NCI-H1930 (cell line): ENCODE measurements at places on chromosomes 2 and 18.

- no peak for DNase-seq
Measured at GRCh38 chr2:160970052-160970965, 189.9 kb upstream of the TANK start.

GRCh38 chr2:183037553-183038340 is 510 bp downstream of the NCKAP1 start:
- no peak for DNase-seq

- no peak for DNase-seq
Measured at GRCh38 chr18:24989760-24990593, 362.0 kb downstream of the ZNF521 start.

- DNase-seq: no peak
Measured at GRCh38 chr2:191676790-191677645, 918 bp upstream of the NABP1 start.

DNA sequence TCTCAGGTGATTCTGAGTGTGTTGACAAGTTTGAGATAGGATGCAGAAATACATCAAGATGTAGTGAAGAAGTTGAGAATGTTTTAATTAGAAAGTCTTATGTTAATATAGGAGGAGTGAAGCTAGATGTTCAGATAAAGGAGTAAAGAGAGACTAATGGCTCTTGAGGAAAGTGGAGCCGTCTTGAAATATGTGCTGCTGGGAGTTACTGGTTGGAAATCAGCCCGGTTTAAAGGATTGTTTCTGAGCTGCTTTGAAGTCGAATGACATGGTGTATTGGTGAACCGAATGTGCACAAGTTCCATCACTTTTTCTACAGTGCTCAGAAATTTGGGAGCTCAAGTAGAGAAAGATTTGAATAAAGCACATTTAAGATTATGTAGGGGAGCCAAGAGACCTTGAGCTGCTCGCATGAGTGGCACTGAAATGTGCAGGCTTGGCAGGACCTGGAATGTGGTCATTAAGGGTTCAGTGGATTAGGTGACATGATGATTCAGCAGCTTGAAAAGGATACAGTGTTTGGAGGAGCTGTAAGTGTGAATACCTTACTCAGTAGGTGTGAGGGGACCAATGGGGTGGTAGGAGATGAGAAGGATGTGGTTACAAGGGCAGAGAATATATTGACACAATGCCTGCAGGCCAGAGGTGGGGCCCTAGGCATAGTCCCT is 68.6 kb downstream of the CAB39 start:
- no peak for DNase-seq

GRCh38 chr18:13445241-13445897 is 226.8 kb downstream of the LDLRAD4 start:
- no peak for DNase-seq

GRCh38 chr2:66569321-66569851 is 134.5 kb downstream of the MEIS1 start:
- DNase-seq: peak; percentile 21

GRCh38 chr2:165044505-165045303 is 89.4 kb upstream of the SLC38A11 start:
- DNase-seq: no peak

GRCh38 chr18:13221869-13222855 is 3.6 kb downstream of the LDLRAD4 start:
- DNase-seq: no peak

- no peak for DNase-seq
Measured at GRCh38 chr18:49514577-49514976, 27.5 kb upstream of the C18orf32 start.

- DNase-seq: no peak
Measured at GRCh38 chr2:203155406-203155805, 83.4 kb upstream of the CYP20A1 start.

DNA sequence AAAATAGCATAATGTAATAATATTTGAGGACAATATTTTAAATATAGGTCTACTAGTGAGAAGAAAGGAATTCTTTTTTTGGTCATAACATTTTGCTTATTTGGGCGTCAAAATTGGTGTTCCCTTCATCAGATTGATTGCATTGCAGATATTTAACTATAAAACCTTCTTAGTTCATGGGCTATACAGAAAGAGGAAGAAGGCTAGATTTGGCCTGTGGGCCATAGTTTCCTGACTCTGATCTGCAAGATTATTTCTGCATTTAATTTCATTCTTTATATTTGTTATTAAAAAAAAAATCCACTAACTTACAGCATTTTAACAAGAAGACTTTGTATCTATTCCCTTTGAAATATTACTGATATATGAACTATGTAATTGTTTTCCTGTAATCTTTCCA is 31.9 kb downstream of the PIKFYVE start:
- no peak for DNase-seq

DNA sequence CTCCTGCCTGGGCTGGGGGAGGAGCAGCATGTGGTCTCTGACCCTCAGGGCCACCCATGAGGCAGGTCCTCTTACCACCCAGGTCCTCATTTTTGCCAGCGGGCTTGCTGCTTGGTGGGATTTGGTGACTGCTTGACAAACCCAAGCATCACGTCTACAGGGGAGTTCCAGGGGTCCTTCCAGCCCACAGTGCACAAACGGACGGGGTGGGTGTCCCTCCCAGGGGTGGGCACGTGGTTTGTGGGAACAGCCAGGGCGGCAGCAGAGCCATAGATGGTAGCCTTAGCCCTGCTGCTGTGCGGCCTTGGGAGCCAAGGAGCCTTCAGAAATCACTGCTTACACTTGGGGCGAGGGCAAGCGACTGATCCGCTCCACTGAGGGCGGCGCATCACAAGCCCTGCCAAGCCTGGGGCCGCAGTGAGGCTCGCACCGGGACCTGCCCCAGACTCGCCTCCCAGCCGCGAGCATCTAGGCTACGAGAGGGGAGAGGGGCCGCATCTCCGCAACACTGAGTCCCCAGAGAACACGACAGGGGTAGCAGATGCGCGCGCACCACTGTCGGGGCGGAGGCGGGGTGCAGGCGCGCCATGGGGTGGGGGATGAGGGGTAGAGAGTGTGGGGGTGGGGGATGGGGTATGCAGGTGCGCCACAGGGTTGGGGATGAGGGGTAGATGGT is 36.9 kb downstream of the SNED1 start:
- DNase-seq: no peak

- no peak for DNase-seq
Measured at GRCh38 chr2:99085421-99085820, 56.1 kb upstream of the C2orf15 start.

DNA sequence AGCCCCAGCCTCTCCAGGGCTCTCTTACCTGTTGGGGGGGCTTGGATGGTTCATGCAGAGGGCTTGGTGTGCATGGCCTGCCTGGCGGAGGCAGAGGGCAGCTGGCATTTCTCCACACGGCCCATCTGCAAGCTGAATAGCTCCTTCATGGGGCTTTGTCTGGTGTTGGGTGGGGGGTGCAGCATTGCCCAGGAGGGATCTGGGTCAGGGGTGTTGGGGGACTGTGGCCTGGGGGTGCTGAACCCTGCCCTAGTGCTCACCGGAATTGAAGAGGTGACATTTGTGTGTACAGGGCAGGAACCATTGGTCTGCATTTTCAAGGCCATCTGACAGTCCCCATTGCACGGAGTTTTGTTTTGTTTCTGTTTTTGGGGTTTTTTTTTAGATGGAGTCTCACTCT is 58.8 kb upstream of the HAAO start:
- no peak for DNase-seq

- DNase-seq: no peak
Measured at GRCh38 chr2:150974234-150974633, 287.4 kb downstream of the RBM43 start.

GRCh38 chr2:117502121-117502520 is 312.4 kb upstream of the DDX18 start:
- DNase-seq: no peak

DNA sequence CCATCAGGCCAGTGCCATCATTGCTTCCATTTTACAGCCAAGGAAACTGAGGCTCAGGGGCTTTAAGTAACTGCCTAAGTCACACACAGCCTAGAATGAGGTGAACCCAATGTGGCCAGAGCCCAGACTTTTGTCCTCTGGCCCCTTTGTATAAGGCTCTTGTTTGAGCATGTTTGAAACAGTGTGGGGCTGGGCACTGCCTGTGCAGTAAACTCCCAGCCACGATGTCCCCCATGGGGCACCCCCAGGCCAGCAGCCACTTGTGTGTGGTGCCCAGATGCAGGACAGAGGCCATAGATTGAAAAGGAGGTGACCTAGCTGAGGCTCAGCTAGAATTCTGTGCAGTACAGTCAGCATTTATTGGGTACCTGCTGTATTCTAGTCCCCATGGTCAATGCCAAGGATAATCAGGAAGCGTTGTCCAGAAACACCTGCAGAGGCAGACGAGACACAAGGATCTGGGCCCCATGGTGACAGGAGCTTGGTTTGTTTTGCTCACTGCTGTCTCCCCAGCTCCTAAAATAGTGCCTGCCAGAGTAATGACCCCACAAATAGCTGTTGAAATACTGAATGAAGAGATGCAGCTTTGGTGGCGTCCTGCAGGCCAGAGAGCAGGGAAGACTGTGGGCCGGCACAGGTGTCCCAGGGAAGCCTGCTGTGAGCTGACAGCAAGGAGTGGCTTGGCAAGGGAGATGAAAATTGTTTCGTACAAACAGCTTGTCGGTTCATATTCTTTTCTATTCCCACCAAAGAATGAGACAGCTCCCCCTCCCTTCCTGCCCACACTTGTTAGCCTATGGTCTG is 160.7 kb downstream of the LDLRAD4 start:
- no peak for DNase-seq

DNA sequence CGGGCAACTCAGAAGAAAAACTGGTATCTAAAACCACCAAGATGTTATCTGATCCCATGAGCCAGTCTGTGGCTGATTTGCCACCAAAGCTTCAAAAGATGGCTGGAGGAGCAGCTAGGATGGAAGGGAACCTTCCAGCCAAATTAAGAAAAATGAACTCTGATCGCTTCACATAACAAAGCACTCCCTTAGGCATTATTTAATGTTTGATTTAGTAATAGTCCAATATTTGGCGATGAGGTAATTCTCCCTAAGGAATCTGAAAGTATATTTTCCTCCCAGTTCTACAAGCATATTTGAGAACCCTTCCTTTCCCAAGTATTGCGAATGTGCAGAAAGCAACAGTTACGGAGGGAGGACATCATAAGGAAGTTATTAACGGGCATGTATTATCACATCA is 156.6 kb downstream of the KCNJ3 start:
- DNase-seq: no peak

GRCh38 chr18:67549946-67550345 is 33.4 kb upstream of the DSEL start:
- DNase-seq: no peak

DNA sequence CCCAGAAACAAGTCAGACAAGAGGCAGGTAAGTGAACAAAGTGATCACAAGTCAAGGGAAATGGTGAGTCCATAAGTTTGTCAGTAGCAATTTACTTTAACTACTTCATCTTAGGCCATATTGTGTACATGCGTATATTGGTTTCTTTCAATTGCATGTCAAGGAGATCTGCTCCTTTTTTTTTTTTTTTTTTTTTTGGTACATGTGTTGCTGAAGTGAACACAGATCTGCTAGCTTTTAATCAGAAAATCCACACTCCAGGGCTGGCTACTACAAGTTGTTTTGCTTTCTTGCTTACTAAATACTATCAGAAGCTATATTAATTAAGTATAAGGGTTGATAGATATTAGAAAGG is 985.1 kb downstream of the TSN start:
- no peak for DNase-seq

DNA sequence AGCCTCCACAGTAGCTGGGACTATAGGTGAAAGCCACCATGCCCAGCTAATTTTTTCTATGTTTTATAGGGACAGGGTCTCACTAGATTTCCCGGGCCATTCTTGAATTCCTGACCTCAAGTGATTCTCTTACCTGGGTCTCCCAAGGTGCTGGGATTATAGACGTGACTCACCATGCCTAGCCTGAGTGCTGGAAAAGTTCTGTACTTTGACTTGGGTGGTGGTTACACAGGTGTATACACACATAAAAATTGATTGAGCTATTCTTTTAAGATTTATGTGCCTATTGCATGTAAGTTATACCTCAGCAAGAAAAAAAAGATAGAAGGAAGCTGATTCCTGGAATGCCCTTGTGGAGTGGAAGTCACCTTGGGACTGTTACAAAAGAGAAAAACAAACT is 34.8 kb upstream of the KCNF1 start:
- no peak for DNase-seq

- DNase-seq: no peak
Measured at GRCh38 chr2:16931441-16931840, 265.8 kb upstream of the CYRIA start.

GRCh38 chr2:64809216-64809615 is 155.5 kb upstream of the SERTAD2 start:
- DNase-seq: no peak

- no peak for DNase-seq
Measured at GRCh38 chr2:85666435-85667316, 1.3 kb downstream of the SFTPB start.

GRCh38 chr2:236749346-236749745 is 179.7 kb downstream of the ACKR3 start:
- DNase-seq: no peak

DNA sequence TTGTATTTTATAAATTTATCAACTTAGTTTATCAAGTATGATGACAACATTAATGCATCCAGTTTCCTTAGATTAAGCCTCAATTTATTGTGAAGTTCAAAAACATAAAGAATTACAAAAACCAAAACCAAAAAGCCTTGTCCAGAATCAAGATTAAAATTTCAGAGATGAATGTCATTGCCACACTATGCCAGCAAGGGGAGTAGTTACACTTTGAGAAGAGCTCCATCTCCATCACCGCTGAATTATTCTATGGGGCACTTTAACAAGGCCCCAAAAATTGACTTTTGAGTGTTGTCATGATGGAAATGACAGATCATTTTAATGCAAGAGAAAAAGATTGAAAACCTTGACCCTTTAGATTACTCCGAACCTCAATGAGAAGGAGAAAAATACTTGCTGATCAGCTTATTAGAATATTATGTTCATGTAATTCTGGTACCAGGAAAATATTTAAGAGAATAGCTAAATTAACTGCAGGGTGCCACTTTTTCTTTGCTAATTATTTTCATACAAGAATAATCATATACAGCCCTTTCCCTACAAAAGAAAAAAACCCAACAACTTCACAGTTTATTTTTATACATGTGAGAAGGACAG is 152.5 kb upstream of the AQP4 start:
- peak; percentile 14 for DNase-seq

DNA sequence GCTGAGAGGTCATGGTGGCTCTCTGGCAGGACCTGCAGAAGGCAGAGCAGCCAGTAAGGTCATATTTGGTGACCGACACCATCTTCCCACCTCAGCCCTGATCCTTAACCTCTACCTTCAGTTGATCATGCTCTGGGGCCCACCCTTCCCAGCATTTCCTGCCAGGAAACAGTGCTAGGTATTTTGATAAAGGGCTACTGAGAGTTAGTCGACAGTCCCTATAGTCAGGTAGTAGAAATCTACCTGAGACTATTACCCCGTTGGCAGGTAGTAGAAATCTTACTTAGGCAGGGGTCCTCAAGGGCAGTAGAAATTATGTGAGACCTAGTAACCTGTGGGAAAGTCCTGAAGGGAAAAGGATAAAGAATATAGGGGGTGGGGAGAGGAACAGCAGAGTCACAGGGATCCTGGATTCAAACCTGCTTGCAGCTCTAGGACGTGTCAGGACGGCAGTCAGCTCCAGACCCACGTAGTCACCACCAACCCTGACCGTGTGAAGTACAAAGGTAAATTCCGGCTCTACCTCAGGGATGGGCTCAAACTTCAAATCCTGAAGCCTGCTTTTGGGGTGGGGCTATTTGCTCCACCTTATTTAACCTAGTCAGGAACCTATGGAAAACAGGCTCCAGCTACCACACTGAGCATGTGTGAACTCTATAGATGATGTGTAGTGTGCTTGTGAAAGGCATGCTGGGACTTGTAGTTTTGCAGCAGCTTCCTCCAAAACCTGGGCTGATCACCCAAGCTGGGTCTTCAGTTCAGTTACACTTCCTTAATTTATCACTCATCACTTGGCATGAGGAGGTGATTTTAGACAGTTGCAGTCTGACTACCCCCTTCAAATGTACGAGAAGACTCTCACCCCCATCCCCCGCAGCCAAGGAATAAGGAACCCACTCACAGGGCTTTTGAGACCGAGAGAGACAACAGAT is at the start of gene DQX1:
TSS of gene DQX1 (minus strand) at position 515 of the 932 bp plus-strand sequence. CDS start at position 13, 502 bp downstream.
- DNase-seq: no peak
